ENCODE measurements at places on chromosomes 12 and 14. TPM values are rescaled to one million over a fixed set of nuclear protein-coding genes. Genes with fewer than 3 reads are reported as not detected.

The BEST3 gene
- not detected for total RNA-seq

The BMP4 gene
- total RNA-seq, result 19.4 TPM

The NOVA1 gene
- 23.2 TPM for total RNA-seq

The DTD2 gene
- 26.0 TPM for total RNA-seq

- DNase-seq, result peak; percentile 85
These were observed 178.6 kb downstream of the ADGRD1 start for GRCh38 chr12:131132118-131132892.

GRCh38 chr14:86364634-86365033, 834.7 kb downstream of the FLRT2 start:
- DNase-seq, result no peak

DNA sequence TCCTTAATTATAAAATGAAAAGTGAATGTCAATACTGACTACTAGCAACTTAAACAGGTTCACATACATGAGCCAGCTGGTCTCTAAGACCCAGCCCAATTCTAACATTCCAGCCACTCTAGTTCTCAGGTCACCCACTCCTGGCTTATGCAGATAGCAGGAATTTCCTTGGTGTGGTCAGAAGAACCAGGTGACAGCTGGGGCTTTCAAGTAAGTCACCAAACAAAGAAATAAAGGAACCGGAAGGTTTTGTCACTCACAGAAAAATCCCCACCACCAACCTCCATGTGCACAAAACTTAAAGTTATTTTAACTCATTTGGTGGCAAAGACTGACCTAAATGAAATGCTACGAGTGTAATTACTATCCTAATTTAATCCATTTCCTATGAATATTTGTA, 129.6 kb upstream of the CDKN3 start:
- no peak for DNase-seq

- DNase-seq, result no peak
These were observed 27.5 kb downstream of the P2RX4 start for GRCh38 chr12:121237415-121237814.

DNA sequence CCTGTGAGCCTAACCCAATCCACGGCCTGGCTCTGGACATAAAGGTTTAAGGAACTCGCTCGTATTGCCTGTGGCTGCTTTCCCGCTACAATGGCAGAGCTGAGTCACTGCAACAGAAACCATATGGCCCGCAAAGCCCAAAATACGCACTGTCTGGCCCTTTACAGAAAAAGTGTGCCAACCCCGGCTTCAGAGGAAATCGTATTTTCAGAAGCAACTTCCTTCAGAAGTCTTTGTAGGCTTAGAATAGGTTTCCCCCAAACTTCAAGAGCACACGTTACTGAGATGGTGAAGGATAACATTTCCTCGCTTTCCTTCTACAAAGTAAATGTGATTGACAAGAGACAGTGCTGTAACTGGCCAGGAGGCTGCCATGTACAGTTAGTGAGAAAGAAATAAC, 34.8 kb upstream of the TESC start:
- no peak for DNase-seq

GRCh38 chr12:73057428-73057827, 785.3 kb downstream of the TRHDE start:
- no peak for DNase-seq

- no peak for DNase-seq
These were observed 51.0 kb downstream of the SPTLC2 start for GRCh38 chr14:77565289-77565993.

Measured in sigmoid colon (tissue), 7 donors.